NCI-H2081 treated with DMSO at 0.1 percent for 48 hours (cell line): ENCODE measurements at places on chromosomes 11 and 22.

DNA sequence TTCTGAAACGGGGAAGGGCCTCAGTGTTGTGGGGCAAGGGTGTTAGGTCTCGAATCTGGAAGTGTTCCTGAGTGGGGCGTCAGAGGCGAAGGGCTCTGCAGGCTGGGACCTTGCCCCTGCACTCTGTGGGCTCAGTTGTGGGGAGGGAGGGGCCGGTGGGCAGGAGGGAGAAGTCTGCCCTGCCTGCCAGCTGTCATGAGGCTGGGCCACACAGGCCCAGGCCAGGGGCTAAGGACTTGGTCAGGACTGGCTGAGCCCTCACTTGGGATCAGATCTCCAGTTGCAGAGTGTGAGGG is at the start of gene CRACR2B:
TSS of gene CRACR2B (plus strand) at position 23 of the 296 bp plus-strand sequence. CDS start 689 bp downstream, outside the sequence.
- no peak for DNase-seq

DNA sequence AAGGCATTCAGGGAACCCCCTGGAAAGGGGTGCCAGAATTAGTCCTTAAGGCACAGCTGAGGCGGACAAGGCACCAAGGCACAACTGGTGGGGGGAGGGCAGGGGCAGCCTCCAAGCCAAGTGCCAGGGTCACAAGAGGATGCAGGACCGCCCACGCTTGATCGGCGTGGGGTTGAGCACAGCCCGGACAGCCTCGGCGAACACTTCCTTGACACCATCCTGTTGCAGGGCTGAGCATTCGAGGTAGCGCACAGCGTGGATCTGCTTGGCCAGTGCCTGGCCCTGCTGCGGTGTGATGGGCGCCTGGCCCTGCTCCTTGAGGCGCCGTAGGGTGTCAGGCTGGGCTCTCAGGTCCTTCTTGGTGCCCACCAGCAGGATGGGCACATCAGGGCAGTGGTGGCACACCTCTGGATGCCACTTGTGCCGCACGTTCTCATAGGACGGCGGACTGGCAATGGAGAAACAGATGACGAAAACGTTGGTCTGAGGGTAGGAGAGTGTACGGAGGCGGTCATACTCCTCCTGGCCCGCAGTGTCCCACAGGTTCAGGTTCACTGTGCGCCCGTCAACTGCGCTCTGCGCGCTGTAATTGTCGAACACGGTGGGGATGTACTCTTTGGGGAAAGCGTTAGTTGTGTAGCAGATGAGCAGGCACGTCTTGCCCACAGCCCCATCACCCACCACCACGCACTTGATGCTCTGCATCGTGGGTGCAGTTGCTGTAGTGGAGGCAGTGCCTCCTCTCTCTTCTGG is 13.1 kb downstream of the RHOG start:
- no peak for DNase-seq

DNA sequence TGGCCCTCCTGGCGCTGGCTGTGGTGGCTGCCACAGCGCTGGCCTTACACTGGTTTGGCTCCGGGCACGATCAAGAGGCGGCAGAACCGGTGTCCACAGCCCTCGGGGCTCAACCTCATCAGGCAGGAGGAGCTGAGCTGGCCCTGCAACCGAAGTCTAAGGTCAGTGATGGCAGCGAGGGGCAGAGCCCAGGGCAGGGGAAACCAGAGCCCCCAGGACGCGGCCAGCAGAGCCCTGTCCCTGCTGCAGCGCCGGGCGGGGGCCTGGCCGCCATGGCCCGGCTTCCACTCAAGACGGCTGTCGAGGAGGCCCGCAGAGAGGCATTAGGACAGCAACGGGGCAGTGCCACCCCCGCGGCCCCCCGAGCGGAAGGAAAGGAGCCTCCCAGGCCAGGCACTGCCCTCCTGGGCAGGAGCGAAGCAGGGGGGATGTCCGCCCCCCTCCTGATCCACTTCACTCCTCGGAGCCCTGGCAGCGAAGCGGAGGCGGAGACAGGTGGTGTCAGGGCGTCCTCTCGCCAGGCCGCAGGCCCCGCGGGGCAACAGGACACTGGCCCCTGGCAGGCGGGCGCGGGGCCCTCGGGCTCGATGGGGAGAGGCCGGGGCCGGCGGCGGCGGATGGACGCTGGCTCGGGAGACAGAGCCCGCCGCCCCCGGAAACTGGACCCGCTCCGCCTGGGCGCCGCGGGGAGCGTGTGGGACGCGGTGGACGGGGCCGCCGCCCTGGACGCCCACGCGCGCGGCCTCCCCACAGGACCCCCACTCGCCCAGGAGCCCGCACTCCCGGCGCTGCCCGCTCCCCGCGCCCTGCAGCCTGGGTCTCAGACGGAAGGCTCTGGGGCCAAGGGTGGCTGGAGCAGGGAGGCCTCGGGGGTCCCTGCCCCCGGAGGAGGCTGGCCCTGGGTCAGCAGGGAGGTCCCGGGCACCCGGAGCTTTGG is 895 bp downstream of the KLHDC7B start:
- DNase-seq = no peak

GRCh38 chr22:39215426-39216142 is 29.2 kb downstream of the PDGFB start:
- DNase-seq = no peak

DNA sequence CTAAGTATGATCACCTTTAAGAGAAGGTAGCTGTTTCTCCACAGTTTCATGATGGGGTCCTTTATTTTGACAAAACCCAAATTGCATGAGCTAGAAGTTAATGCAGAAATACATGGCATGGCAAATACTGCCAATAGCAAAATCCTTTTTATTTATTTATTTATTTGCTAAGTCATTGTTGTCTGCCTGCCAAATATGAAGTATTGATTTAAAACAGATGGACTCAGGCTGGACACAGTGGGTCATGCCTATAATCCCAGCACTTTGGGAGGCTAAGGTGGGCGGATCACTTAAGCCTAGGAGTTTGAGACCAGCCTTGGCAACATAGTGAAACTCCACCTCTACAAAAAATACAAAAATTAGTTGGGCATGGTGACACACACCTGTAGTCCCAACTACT is 52.4 kb downstream of the LARGE2 start:
- no peak for DNase-seq

- DNase-seq = no peak
These were observed 11.8 kb downstream of the LTBP3 start for GRCh38 chr11:65546217-65546958.

- DNase-seq = no peak
These were observed 18.8 kb downstream of the CSNK1E start for GRCh38 chr22:38298312-38299005.

GRCh38 chr11:17873586-17873985 is 139.0 kb downstream of the KCNC1 start:
- no peak for DNase-seq

DNA sequence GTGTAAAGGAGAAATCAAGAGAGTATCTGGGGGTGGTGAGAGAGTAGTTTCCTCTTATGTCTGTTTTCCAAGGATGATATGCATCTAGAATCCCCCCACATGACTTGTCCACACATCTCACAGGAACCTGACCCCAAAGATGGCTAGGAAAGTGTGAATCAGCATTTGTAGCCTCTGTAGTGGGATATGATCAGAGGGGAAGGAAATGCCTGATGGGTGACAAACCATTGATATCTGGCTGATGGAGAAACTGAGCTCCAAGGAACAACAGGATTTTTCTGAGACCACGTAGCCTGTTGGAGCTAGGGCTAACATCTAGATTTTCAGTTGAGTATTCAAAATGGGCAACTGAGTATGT is 369.4 kb downstream of the DDX10 start:
- no peak for DNase-seq

GRCh38 chr11:119323532-119324033 is 6.7 kb upstream of the MCAM start:
- peak; percentile 24 for DNase-seq

- no peak for DNase-seq
These were observed 183.2 kb upstream of the SESN3 start for GRCh38 chr11:95414217-95414616.

GRCh38 chr11:121029153-121029552 is 5.3 kb downstream of the TBCEL start:
- no peak for DNase-seq

GRCh38 chr22:23494930-23495266 is 85.2 kb downstream of the IGLL1 start:
- no peak for DNase-seq

DNA sequence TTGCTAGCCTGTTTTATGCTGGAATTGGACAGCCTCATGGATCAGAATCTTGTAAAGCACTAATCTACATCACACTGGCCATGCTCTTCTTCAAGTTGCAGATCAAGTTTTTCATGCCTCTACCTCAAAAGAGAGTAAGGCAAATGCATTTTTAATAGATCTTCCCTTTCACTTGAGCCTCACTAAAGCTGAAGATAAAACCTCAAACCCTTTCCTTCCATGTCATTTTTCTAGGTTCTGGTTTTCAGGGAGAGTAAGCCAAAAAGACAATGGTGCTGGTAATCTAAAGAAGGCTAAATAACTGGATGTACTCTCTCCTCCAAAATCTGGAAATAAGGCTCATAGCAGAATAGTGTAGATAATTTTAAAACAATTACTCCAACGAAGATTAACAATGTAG is 28.3 kb downstream of the POU2AF1 start:
- no peak for DNase-seq

- no peak for DNase-seq
These were observed 1.4 kb downstream of the MYOD1 start for GRCh38 chr11:17720796-17721171.

DNA sequence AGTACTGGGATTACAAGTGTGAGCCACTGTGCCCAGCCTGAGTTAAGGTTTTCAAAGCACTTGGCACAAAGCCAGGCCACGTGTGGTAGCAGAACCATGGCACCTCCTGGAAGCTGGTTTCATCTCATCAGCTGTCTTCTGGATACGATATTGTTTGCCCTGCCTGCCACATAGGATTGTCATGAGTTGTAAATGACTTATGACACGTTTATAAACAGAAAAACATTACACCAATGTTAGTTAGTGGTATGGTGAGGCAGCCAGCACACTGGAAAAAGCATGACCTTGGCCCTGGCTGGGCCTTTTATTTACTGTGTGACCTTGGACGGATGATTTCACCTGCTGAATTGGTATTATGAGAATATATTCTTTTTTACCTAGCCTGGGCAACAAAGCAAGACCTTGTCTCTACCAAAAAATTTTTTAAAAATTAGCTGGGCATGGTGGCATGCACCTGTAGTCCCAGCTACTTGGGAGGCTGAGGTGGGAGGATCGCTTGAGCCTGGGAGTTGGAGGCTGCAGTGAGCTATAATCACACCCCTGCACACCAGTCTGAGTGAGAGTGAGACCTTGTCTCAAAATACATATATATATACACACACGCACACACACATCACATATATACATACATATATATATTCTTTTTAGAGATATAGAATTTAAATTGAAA is 24.0 kb upstream of the MYH9 start:
- no peak for DNase-seq

DNA sequence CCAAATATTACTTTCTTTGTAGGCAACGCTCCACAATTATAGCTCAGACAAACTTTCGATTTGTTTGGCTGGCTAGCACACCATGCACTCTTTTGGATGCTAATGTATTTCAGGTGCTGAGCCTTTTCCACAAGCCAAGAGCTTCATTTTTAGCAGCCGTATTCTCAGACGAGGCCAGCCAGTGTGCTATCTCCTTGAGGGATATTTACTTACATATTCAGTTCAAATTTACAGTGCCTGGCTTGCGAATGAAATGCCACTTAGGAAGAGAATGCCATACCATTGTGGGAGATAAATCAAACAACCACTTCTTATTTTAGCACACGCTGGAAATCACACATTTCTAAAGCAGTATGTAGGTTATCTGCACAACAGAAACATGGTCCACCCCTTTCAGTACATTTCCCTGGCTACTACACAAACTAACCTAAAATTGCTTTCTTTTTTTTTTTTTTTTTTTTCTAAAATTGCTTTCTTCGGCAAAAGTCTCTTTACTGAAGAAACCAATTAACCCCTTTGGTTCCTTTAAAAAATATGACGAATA is 236.9 kb downstream of the CADM1 start:
- DNase-seq = no peak

DNA sequence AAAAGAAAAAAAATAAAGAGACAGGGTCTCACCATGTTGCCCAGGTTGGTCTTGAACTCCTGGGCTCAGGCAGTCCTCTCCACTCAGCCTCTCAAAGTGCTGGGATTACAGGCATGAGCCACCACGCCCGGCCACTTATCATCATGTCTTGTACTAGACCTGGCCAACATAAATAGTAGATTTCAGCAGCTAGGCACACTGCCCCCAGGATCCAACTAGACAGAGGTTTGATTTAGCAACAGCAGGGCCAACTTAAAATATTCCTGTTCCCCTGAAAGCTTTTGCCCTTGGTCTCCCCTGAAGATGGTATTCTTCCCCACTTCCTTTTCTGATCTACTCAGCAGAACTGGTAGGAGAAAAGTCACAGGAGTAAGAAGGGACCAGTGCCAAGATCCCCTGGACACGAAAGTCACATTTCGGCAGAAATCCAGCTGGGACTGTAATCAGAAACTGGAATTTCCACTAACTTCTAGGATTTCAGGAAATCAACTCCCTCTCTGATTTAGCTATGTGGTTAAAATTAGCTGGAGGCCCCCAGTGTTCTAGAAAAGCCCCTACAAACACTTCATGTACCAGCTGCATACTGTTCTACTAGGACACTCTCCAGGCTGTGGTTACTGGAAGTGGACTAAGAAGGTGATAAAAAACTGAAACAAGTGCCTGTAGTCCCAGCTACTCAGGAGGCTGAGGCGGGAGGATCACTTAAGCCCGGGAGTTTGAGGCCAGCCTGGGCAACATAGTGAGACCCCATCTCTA is 8.9 kb upstream of the PPP2R1B start:
- no peak for DNase-seq

DNA sequence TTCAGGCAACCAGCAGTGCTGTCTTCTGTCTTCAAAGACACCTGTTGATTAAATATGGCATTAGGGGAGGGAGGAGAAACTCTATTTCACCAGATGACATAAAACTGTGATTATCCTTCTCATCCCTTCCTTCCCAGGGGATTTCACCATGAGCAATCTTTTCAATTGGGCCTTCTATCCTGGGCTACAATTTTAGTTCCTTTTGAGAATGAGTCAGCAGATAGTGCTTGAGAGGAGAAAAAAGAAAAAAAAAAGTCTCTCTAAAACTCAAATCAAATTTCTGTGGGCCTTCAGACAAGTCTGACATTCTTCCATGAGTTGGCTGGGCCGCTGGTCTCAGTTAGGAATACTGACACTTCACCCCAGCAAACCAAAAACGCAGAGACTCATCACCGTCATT is 7.2 kb downstream of the FLI1 start:
- no peak for DNase-seq

GRCh38 chr22:27450448-27450847 is 351.1 kb downstream of the MN1 start:
- no peak for DNase-seq

DNA sequence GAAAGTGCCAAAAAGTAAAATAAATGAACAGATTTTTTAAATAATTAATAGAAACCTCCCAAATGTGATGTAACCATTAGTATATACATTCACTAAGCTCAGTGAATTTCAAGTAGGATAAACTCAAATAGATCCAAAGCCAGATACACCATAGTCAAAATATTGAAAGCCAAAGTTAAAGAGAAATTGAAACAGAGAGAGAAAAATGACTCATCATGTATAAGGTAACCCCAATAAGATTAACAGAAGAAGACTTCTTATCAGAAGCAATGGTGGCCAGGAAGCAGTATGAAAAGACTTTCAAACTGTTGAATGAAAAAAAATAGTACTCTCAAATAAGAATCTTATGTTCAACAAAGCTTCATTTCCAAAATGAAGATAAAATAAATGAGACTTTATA is 70.5 kb downstream of the LUZP2 start:
- no peak for DNase-seq

- no peak for DNase-seq
These were observed 185.2 kb downstream of the CSNK2A3 start for GRCh38 chr11:11167806-11168205.

- DNase-seq = no peak
These were observed 3.5 kb downstream of the KRTAP5-10 start for GRCh38 chr11:71568704-71569349.

- no peak for DNase-seq
These were observed 14.2 kb downstream of the TMEM121B start for GRCh38 chr22:17106785-17107546.
